ENCODE measurements at places on chromosomes 13 and 19.
A peak's percentile ranks its signal among the peaks of the same experiment; 100 is the strongest.

DNA sequence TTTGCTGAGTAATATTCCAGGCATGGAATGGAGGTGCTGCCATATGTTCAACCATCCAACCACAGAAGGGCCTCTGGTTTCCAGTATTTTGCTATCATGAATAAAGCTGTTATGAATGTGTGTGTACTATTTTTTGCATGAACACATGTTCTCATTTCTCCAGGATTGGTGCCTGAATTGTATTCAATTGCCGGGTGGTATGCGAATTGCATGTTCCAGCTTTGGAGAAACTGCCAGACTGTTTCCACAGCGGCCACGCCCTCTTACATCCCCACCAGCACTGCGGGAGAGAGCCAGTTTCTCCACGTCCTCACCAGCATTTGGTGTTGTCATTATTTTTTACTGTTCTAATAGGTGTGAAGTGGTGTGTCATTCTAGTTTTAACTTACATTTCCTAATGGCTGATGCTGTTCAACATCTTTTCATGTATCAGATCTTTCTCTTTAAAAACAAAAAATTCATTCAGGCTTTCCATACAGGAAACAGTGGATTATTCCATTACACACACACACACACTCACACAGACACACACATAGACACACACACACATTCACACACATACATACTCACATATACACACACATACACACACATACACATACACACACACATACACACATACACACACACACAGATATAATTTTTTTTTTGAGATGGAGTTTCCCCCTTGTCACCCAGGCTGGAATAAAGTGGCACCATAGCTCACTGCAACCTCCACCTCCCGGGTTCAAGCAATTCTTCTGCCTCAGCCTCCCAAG is 154.1 kb downstream of the PTPRS start:
- DNase-seq = peak; percentile 82

DNA sequence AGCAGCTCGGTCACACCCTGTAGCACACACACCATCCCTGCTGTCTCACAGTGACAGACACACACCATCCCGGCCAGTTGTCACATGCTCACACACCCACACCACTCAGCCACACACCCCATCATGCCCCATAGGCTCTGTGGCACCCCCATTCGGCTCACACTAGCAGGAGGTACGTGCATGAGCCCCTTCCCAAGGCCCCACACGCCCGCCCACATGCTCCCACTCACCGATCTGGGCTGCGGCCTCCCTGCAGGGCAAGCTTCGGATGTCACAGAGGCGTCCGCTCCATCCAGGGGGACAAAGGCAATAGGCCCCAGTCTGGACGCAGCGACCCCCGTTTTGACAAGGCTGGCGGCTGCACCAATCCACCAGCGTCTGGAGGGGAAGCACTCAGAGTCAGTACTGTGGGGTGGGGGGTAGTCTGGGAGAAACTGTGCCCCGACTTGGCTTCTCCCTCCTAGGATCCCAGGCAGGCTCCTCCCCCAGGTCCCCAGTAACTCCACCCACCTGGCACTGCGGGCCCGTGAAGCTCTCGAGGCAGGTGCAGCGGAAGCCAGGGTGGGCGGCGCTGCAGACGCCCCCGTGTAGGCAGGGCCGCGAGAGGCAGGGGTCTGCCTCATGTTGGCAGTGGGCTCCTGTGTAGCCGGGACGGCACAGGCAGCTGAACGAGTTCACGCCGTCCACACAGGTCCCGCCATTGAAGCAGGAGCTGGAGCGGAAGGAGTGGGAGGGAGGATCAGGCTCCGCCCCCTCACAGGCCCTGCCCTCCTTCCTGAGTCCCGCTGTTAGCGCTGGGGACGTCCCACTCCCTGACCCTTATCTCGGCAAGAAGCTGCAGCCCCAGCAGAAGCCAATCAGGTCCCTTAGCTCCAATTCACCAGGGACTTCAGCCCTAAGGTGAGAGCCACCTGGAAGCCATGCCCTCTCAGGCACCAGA is 20.1 kb downstream of the NOTCH3 start:
- DNase-seq = no peak

GRCh38 chr19:31139871-31140505 is 209.2 kb downstream of the TSHZ3 start:
- DNase-seq = no peak

DNA sequence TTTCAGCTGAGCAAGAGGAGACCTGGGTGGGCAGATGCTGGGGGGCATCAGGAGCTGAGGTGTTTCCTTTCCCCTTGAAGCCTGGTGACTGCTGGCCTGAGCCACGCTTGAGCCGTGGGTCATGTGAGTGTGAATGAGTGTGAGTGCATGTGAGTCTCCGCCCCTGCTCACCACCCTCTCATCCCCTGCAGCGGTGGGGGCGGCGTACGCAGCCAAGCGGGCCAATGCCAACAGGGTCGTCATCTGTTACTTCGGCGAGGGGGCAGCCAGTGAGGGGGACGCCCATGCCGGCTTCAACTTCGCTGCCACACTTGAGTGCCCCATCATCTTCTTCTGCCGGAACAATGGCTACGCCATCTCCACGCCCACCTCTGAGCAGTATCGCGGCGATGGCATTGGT is 5.2 kb downstream of the B3GNT8 start:
- DNase-seq = no peak

DNA sequence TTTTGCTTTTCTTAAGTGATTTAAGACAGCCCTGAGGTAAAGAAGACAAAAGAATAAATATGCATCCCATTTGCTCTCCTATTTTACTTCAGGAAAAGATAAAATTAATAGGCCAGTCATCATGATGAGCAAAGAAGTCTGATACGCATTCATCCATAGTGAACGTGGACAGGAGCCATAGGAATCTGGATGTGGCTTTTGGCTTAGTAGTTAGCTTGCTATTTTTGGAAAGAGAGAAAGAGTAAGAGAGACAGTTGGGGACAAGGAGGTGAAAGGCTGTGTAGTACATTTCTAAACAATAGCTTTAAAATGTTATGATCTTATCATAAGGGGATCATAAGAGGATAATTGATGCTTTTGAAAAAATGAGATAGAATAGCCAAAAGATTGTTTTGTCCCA is 545.2 kb downstream of the IRS2 start:
- no peak for DNase-seq

DNA sequence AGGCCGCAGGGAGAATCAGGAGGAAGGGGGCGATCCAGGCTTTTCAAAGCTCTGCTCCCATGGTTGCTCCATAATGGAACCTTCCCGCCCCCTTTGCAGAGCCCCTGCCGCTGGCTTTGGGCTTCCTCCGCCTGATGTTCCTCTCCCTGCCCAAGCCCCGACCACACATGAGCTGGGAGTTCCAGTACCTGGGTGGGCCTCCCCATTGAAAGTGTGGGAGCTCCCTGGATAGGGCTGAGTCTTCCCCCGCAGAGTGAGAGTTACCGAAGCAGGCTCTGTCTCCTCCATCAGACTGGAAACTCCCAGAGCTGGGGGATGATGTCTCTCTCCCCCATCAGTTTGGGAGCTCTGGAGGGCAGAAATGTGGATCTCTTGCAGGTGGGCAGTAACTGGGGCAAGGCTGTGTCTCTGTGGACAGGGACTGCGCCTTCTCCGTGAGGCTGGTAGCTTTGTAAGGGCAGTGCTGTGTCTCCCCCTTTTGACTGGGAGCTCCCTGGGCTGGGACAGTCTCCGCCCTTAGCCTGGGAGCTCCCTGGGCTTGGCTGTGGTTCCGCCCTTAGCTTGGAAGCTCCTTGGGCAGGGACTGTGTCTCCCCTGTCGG is 722 bp downstream of the DCAF15 start:
- DNase-seq = no peak

DNA sequence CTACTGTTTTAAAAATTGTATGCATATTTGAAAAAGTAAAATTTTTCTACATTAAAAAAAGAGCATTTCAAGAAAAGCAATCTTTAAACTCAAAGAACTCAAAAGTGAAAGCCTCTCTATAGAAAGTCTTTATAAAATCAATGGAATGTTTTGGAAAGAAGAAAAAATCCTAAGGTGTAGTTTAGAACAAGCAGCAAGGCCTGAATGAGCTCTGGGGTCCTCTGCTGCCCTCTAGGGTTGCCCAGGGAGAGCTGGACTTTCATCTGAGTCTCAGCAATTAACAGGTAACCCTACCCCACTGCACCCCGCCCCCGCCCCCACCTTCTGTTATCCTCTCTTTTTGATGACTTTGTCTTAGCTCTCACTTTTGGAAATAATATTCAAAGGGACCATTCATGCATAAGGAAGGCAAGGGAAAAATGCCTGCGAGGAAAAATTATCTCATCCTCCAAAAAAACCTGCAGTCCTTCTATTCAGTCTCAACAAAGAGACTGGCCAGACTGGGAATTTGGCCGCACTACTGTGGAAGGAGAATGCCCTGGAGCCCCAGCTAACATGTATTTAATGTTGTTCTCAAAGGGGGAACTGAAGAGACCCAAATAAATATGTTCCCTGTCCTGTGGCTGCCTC is 24.1 kb downstream of the SLC25A30 start:
- DNase-seq = no peak

DNA sequence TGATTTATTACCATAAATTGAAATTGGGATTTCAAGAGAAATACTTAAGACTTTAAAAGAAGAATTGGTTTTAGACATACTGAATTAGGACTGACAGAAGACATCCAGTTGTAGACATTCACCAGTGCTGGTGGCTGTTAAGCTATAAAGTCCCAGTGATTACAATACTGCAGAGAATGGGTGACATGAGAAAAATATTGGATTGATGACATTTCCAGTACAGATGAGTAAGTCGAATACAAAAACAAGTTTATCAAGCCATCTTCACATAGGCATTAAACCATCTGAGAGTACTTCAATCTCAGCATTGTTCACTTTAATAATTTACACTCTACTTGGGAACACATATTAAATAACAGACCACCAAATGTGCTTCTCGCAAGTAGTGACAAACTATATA is 66.8 kb downstream of the TBC1D4 start:
- no peak for DNase-seq

DNA sequence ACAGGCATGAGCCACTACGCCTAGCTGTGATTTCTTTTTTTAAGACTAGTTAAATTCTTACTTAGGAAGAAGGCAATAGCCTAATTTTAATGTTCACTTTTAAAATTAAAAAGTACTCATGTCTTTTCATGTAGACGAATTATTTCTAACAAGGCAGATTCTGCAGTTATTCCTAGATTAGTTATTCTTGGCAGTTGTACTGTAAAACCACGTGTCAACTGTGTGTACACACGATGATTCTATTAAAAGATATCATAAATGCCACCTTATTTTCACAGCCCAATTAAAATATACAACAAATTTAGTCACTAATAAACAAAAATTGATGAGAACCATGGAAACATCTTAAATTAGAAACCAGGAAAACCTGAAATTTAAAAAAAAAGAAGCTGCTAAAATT is 10.6 kb upstream of the FOXO1 start:
- DNase-seq = no peak

DNA sequence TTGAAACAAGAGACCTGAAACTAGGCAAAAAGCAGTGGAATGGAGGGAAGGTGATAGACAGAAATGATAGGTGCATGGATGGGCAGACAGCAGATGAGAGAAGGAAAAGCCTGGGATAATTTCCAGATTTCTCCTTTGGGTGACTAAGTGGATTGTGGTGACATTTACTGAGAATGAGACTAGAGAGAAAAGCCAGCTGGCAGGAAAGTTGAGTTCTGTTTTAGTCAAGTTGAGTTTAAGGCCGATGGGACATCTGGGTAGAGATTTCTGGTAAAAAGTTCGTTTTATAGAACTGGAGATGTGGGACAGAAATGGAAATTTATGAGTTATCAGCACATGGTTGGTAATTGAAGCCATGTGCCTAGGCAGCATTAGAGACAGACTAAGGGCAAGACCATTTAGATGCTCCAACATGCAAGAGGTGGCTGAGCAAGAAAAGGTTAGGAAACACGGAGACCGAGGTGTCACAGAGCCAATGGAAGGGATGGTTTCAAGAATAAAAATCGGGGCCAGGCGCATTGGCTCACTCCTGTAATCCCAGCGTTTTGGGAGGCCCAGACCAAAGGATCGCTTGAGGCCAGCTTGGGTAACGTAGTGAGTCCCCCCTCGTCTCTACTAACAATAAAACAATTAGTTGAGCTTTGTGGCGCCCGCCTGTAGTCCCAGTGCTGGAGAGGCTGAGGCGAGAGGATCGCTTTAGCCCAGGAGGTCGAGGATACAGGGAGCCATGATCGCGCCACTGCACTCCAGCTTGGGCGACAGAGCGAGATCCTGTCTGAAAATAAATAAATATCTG is 9.6 kb upstream of the DGKH start:
- DNase-seq = no peak

DNA sequence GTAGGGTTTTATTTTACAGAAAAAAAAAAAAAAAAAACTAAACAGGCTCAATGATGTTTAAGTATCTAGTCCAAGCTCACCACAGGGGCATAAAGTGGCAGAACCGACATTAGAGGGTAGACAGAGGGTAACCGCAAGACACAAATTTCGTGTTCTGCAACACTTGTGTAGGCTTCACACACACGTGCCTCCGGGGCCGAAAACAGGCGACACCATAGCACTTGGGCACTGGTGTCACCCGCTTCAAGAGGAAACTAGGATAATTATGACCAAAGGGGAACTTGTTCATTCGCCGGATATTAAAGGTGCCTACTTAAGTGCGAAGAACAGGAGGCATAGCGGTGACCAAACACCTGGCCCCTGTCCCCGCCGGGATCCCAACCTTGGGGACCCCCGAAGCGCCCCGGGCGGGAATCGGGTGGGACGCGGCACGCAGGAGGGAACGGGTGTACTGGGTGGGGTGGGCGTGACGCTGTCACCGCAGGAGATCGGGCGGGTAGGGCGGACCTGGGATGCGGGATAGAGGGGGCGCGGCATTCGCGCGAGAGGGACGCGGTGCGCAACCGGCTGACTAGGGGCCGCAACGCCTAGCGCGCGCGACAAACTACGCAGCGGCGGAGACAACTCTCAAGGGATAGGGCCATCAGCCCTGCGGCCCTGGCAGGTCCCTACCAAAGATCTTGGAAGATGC is 558 bp downstream of the MZT1 start:
- peak; percentile 84 for DNase-seq

- DNase-seq = peak; percentile 92
These were observed 1.6 kb downstream of the PKN1 start for GRCh38 chr19:14434543-14435319.

DNA sequence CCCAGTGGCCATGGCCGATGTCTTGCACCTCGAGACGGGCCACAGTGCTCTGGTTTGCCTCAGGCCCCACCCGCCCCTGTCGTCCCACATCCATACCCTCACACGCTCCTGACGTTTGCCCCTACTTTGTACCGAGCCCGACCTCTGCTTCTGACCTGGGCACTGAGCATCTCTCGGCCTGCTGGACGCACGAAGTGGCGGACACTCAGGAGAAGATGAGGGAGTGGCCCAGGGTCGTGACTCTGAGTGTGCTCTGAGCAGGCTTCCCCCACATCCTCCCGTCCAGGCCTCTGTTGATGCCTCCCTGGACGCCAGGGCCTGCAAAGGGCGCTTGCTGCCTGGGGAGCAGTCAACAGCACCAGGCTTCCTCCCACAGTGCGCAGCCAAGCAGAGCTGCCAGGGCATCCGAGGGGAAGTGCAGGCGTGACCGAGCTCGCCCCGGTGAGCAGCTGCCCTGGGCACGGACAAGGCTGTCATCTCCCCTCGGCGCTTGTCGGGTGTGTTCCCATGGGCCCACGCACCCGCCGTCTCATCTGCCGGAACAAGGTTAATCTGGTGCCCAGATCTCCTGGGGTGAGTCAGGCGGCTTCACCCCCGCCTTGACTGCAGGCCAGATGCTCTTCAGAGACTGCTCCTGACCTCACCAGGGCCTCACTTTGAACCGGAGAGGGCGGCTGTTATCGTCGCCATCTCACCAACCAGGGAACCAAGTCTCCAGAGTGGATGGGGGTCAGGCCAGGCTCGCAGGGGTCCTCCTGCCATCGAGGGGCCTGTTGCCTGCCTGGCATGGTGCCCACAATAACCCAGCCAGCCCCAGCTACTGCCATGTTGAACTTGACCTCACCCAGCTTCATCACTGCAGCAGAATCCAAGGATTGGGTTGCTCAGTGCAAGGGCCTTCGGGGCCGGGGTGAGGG is 27.2 kb downstream of the COMP start:
- no peak for DNase-seq

Measured in posterior vena cava (tissue), 2 donors.